ENCODE measurements at places on chromosomes 7 and 10.

- DNase-seq, result no peak
Measured at GRCh38 chr10:13899941-13900340, 313.2 kb downstream of the PRPF18 start.

GRCh38 chr10:59006511-59007306 lies 169.7 kb upstream of the PHYHIPL start:
- DNase-seq, result no peak

DNA sequence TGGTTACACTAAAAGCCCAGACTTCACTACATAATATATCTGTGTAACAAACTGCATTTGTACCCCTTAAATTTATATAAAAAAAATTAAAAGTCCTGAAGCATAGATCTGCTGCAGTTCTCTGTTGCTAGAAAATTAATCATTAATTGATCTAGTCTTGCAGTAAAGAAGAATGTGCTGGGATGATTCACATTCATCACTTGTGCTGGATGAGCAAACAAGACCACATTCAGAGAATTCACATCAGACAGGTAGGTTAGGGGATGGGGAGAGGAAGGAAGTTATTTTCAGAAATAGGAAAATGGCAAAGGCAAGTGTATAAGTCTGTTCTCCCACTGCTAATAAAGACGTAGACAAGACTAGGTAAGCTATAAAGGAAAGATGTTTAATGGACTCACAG lies 1019.0 kb downstream of the KCNMA1 start:
- DNase-seq, result no peak

DNA sequence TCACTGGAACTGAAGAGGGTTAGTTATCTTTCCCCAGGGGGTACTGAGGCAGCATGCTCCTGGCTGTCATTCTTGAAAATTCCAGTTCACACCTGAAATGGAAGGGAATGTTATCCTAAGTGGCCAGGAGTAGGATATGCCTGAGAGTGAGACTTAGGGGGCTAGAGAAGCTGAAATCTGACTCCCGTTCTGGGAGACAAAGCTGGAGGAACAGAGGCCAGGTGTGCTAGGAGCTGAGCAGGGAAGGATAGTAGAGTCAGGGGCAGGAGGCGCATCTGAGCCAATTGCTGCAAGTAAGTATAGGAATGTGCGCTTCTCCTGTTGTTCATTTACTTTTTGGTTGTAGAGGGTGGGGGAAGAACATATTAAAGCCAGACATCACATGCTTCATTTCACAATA lies 58.1 kb upstream of the KIAA1217 start:
- no peak for DNase-seq

DNA sequence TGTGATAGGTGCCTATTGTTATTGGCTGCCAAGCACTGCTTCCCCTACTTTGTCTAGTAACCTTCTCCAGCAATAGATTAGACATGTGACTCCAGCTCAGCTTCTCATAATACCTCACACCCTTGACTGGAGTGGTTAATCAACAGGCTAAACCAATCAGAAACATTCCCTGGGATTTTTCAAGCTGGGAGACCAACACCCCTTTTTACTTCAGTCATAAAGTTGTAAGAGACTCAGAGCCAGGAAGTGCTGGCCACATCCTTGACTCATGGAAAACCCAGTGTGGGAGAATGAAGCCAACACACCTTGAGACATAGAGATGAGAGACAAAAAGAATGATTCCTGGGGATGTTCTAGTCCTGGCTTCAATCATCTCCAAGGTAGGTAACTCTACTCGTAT lies 62.6 kb upstream of the HECTD2 start:
- no peak for DNase-seq

- DNase-seq, result no peak
Measured at GRCh38 chr7:105199386-105199785, 185.4 kb downstream of the KMT2E start.

GRCh38 chr10:35928748-35929147 lies 286.7 kb upstream of the FZD8 start:
- DNase-seq, result no peak

DNA sequence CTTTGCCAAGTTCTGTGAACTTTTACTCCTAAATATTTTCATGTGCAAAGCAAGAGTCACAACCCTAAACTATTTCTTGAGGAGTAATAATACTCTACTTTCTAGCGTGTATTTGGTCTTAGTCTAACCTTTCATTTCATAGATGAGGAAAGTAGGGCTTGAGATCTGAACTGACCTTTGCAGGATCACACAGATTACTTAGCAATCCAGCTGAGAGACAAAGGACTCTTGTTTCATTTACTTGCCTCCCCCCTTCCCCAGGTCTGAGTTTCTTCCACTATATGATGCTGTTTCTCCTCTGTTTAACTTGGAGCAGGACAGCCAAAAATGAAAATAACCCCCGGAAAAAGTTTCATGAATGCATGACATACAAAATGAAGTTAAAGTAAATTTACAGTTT lies 75.3 kb upstream of the PTN start:
- no peak for DNase-seq

DNA sequence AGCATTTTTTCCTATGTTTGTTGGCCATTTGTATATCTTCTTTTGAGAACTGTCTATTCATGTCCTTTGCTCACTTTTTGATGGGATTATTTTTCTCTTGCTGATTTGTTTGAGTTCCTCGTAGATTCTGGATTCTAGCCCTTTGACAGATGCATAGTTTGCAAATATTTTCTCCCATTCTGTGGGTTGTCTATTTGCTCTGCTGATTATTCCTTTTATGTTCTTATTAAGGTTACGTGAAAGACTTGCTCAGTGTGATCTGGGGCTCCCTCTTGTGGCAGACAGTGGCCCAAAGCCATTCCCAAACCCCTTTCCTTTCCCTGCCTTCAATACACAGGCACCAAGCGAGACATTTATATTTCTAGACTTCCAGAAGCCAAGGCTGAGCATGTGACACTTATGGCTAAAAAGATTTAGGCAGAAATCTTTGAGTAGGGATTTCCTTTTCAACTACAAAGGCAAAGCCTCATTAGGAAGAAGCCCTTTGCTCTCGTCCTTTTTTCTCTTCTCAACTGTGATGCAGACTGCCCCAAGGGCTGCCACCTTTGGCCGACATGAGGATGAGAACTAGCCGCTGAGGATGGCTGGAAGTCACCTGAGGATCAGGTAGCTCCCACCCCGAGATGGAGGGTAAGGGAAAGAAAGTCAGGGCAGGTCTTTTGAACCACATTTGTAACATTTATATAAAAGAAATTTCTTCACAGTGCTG lies 23.6 kb downstream of the ST8SIA6 start:
- DNase-seq, result peak; percentile 64

DNA sequence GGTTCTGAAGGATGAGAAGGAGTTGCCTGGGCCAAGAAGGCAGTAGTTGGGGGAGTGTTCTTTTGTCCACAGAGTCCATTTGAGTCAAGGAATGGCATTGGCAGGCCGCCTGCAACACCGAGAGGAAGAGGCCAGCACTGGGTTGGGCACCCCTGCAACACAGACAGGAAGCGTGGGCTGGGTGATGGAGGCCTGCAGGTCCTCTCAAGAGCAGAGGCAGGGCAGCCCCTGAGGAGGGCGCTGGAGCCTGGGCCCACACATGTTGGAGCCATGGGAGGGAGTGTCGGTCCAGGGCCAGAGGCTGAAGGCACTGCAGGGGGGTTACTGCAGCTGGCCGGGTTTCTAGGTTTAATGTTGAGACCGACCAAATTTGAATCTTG lies 137.3 kb downstream of the PTPN20 start:
- DNase-seq, result no peak

GRCh38 chr10:14889318-14889717 lies 10.7 kb downstream of the SUV39H2 start:
- no peak for DNase-seq
